Stimulated activated CD4-positive, alpha-beta T cell treated with anti-CD3 and anti-CD28 coated beads, Interleukin-12 subunit alpha, Interleukin-12 subunit beta, amount 100 ng/mL, for 4 hours (primary cell): ENCODE measurements at places on chromosomes 1 and 21.

GRCh38 chr1:222106377-222106776 lies 364.5 kb upstream of the DUSP10 start:
- DNase-seq: no peak

GRCh38 chr1:62285984-62286785 lies 33.0 kb downstream of the KANK4 start:
- DNase-seq: no peak

GRCh38 chr1:27560268-27561123 lies 43.4 kb downstream of the AHDC1 start:
- DNase-seq: no peak

DNA sequence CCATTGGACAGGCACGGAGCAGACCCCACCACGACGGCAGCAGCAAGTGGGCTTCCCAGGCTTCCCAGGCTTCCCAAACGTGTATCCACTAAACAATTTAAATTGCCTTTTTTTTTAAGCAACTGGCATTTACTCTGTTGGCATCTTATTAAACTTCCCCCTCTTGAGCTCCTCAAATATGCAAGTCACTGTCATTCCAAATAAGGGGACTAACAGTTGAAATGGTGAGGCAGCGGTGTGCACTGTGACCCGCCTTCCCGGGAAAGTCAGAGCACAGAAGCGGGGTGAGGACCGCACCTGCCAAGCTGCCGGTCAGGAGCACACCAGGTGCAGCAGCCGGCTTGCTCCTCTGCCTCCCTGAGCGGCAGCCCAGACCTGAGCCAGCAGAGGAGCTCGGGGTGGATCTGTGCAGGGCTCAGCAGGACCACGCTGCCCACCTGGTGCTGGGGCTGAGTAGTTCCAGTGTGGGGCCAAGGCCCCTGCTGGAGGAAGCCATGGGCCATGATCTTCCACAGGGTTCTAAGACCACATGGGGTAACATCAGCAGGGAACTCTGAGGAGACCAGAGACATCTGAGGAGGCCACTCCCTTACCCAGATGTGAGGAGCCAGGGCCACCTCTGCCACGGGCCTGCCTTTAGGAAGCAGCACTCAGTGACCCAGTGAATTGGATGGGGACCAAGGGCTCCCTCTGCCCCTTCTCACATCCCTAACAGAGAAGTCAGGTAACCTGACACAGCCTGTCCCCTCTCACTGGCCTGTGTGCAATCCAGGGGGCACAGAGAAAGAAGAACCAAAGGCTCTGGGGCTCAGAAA lies 245.4 kb downstream of the NPHP4 start:
- DNase-seq: no peak

- DNase-seq: peak; percentile 66
Measured at GRCh38 chr1:167629681-167630567, at the start of gene RCSD1. Gene RCSD1 (plus strand): TSS chr1:167630232. CDS start chr1:167630424, 192 bp downstream.

- DNase-seq: no peak
Measured at GRCh38 chr1:119009312-119009655, 21.1 kb upstream of the TBX15 start.

DNA sequence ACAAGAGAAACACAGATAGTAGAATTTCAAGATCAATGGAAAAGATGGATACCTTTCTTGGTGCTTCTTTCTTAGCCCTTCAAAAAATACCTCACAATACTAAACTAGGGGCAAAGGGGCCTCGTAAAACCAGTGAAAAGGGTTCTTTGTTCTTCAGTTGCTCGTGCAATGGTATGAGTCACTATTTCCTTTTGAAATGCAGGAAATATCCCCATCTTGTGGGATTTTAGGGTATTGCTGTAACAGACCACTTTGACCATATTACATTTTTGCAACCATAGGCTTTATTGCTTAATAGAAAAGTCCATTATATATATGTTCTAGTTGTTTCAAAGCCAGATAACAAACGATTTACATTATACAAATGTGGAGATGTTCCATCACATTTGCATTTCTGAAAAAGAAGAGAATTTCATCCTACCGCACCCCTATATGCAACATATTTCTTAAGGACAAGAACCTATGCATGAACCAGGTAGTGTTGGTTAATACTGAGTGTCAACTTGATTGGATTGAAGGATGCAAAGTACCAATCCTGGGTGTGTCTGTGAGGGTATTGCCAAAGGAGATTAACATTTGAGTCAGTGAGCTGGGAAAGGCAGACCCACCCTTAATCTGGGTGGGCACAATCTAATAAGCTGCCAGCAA lies 88.6 kb upstream of the PKN2 start:
- DNase-seq: no peak

DNA sequence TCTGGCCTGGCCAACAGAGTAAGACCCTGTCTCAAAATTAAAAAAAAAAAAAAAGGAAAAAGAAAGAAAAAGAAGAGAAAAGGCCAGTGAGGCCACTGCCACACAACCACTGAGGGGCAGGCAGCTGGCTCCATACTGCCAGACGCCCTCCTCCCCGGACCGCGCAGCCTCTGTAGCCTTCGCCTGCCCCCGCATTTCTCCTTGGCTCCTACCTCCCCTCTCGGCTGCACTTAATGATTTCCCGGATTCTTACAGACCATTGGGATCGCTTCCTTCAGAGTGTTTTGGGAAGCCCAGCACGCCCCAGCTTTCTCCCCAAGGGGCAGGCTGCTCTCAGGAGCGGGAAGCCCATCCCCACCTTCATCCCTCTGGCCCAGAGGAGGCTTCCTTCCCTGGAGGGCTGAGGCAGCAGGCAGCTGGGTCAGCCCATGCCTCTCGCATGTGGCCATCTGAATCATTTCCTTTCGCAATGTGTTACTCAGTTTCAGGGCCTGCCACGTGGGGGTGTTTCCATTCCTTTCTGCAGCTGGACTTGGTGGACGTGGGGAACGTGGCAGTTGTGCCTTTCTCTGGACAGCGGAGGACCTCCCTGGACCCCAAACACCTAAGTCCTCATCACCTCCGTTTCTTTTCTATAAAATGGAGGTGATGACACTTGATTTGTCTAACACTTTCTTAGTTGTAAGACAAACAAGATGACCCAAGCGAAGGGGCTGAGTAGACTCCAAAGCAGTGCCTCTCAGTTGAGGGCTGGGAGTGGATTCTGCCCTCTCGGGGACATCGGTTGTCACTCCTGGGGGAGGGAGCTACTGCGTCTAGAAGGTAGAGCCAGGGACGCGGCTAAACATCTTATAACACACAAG lies 2.3 kb downstream of the SLC2A5 start:
- DNase-seq: no peak

DNA sequence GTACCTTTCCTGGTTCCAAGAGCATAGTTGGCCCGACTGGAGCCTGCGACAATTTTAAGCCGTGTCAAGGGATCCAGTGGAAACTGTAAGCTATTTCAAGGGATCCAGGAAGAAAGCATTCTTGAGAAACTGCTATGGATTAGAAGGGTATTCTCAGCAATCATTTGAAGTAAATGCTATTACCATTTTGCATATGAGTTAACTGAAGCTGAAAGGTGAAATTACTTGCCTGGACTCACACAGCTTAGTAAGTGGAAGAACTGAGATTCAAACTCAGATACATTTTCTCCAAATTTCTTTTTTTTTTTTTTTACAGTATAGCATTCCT lies 589 bp downstream of the ZNF684 start:
- DNase-seq: no peak

DNA sequence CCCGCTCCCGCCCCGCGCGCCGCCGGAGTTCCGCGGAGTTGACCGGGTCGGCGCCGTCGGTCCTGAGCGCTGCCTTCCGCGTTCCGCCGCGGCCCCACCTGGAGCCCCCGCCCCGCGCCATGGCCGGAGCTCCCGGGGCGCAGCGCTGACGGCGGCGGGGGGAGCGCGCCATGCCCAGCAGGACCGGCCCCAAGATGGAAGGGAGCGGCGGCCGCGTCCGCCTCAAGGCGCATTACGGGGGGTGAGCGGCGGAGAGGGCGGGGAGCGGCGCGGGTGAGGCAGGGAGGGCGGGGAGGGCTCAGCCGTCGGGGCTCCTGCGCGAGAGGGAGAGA lies 216 bp downstream of the PRKCZ start:
- DNase-seq: no peak

- no peak for DNase-seq
Measured at GRCh38 chr1:16999863-17000262, 11.9 kb downstream of the ATP13A2 start.

DNA sequence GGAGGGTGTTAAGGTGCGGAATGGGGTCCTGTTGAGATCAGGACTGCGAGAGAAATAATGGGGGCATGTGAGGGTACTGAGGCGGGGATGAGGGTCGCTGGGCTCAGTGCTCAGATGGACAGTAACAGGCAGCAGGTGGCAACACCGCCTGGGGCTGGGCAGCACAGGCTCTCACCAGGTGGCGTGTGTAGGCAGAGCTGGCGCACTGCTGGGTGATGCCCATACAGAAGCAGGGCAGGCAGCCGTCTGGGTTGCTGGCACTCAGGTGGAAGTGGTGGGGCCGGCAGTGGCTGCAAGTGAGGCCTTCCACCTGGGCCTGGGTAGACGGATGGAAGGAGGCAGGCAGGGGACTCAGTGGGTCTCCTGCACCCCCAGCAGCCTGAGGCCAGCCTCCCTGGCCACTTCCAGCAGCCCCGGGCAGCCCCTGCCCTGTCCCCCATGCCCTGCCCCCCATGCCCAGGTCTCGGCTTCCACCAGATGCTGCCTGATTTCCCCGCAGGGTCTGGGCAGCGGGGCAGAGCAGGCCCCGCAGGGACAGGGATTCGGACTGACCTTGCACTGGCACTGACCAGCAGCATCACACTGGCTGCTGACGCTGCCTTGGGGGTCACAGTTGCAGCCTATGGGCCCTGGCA lies 60.5 kb downstream of the LDLRAD2 start:
- DNase-seq: no peak

- DNase-seq: no peak
Measured at GRCh38 chr1:185560760-185561159, 173.4 kb upstream of the HMCN1 start.

GRCh38 chr1:117499071-117499470 lies 106.8 kb upstream of the TENT5C start:
- DNase-seq: no peak

GRCh38 chr1:162252214-162252613 lies 124.4 kb downstream of the SPATA46 start:
- no peak for DNase-seq

DNA sequence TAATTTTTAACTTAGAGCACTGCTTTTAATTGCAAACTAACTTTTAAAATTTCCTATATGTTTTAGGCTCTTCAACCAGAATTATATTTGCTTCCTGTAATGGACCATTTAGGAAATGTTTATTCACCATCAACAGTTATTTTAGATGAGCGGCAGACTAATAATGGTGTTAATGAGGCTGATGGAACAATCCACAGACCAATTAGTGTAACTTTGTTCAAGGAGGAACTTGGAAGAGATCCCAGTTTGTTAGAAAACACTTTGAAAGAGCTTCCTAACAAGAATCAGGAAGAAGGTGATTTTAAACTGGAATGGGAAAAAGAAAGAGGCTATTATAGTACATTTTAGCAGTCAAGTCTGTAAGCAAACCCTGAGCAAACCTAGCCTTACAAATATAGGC lies 19.4 kb upstream of the GNG5 start:
- no peak for DNase-seq

- DNase-seq: no peak
Measured at GRCh38 chr1:12409681-12410080, 179.9 kb downstream of the VPS13D start.

DNA sequence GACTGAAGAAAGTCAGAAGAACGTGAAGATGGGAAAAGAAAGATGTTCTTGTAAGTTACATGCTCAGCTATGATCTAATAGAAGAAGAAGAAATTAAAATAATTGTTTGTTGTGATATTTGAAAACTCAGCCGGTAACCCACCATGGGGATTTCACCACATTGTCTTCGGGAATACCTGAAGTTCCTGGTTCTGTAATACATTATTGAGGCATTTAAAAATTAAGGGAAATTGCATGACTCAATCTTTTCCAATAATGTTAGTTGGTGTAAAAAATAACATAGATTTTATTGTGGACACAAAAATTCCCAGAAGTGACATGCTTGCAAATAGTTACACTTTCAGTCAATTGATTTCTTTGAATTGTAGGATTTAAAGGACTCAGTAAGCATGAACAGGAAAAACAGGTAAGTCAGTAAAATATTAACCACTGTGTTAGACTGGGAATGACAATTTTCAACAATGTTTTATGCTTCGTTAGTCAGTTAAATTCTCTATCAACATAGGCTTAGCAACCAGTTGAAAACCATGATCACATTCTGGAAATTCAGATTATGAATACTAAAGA lies 745.1 kb downstream of the LTN1 start:
- DNase-seq: no peak

DNA sequence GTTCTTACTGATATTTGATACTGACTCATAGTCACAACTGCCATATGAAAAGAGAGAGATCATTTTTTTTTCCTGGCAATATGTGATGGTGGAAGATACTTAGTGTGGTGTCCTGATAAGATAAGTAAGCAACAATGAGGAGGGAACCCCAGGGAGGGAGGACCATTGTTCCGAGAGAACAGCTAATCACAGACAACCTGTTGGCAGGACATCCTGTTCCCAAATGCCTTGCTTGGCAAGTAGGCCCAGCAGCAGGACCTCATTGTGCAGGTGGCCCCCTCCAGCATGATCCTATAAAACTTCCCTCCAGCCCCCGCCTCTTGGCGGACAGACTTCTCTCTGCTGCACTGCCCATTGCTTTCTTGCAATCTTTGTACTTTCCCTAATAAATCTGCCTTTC lies 329.4 kb upstream of the CHRM3 start:
- no peak for DNase-seq

- DNase-seq: no peak
Measured at GRCh38 chr1:92832537-92833114, 786 bp downstream of the RPL5 start.

GRCh38 chr1:109239409-109240068 lies 9.8 kb upstream of the CELSR2 start:
- DNase-seq: no peak

GRCh38 chr1:59645893-59646292 lies 168.9 kb upstream of the HOOK1 start:
- no peak for DNase-seq

DNA sequence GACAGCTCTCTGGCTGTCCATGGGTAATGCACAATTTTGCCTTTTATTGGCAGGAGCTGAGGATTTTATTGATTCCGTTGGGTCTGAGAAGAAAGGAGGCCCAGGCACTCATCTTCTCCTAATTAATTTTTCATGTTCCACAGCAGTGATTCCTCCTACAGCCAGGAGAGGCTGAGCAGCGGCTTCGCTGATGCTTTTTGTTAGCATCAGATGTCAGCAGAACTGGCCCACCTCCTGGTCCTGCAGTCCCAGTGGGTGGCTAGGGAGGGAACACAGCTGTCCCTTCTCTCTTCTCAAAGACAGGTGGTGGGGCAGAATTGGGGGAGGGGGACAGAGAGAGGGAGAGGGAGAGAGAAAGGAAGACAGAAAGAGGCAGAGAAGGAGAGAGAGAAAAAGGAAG lies 5.7 kb downstream of the MT1HL1 start:
- no peak for DNase-seq

- no peak for DNase-seq
Measured at GRCh38 chr1:53619367-53620060, 119.5 kb downstream of the GLIS1 start.

- DNase-seq: no peak
Measured at GRCh38 chr1:3904006-3904842, 4.2 kb upstream of the C1orf174 start.

DNA sequence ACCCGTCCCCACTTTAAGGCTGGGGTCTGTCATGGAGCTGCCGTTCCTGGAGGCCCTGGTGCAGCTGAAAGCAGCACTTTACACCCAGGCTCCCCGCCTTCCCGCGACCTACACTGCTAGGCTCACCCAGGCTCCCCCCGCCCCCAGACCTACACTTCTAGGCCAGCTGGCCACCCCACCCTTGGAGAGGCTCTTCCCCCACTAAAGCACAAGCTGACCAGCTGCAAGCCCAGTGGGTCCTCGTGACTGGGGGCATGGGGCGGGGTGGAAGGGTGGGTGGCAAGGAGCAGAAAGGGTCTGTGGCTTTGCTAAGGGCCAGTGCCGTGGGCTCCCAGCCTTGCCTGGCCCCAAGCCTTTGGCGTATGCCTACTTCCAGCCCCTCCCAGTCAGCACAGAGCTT lies 9.7 kb upstream of the ARHGEF16 start:
- no peak for DNase-seq
